Caki2 (cell line): ENCODE measurements at places on chromosomes 6 and 20. TPM values are rescaled to one million over a fixed set of nuclear protein-coding genes. Genes with fewer than 3 reads are reported as not detected.

Gene APOM
- 9.2 TPM in 1 of 2 replicates, not detected in the other for total RNA-seq

Gene RSPH4A
- total RNA-seq, result not detected in 2 replicates

Gene CGA
- total RNA-seq, result not detected in 2 replicates

Gene WFDC5
- not detected in 2 replicates for total RNA-seq

Gene RAET1E
- total RNA-seq, result not detected in 2 replicates

Gene ABHD16B
- not detected in 2 replicates for total RNA-seq

Gene LY6G6C
- total RNA-seq, result not detected in 2 replicates

Gene GNMT
- total RNA-seq, result 1.5 TPM in 1 of 2 replicates, not detected in the other

Gene MAFB
- 0.03 TPM in 1 of 2 replicates, not detected in the other for total RNA-seq

Gene ECT2L
- not detected in 2 replicates for total RNA-seq

Gene TRERF1
- total RNA-seq, result 0.58 and 2.0 TPM in 2 replicates

GRCh38 chr6:46491628-46492547 is 639 bp upstream of the RCAN2 start:
- peak; percentile 48 for DNase-seq

GRCh38 chr6:144395826-144396225 is 110.7 kb downstream of the UTRN start:
- DNase-seq, result no peak

DNA sequence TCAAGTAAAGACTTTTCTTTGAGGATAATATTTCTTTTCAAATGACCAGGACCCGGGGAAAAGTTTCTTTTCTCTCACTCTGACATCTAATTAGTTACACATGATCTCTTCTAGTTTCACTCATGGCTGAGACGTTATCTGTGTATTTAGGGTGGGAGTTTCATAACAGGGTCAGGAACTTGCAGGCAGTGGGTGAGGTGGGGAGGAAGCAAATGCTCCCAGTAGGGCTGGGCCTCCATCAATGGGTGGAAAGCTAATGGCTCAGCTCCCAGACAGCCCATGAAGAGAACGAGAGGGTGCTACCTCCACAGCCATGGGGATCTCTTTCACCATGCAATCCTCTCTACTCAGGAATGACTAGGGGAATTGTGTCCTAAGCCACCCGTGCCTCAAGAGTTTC is 119.3 kb downstream of the F13A1 start:
- DNase-seq, result no peak

DNA sequence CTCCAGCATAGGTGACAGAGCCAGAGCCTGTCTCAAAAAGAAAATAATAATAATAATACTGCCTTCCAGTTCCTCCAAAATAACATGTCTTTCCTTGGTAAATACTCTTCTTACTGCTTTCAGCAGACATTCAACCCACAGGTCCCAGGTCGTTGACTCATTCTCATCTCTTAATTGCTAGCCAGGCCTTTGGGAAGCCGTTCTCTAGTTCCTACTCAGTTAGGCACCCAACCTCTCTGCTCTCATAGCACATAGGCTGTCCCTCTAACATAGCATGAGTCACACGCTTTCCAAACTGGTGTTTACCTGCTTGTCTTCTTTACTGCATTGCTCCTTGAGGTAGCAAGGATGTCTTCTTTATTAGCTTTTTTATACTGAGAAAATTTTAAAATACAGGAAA is 98.8 kb downstream of the LAMA2 start:
- no peak for DNase-seq

DNA sequence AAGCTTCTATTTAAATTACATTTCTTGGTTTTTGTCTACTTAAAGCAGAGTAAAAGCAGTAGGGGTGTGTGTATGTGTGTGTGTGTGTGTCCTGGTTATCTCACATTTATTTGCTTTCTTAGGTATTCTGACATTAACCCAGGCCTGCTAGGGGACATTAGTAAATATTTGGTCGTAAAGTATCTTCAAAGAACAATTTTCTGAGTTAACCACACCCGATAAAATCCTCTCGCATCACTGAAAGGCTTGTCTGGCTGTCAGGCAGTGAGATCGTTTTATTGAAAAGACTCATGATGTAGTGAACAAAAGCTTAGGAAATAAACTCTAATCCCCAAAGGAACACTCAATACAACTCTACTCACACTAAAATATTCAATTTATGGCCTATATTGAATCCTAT is 77.9 kb downstream of the ZNF217 start:
- no peak for DNase-seq

GRCh38 chr20:33826270-33826897 is 15.2 kb downstream of the CHMP4B start:
- no peak for DNase-seq

DNA sequence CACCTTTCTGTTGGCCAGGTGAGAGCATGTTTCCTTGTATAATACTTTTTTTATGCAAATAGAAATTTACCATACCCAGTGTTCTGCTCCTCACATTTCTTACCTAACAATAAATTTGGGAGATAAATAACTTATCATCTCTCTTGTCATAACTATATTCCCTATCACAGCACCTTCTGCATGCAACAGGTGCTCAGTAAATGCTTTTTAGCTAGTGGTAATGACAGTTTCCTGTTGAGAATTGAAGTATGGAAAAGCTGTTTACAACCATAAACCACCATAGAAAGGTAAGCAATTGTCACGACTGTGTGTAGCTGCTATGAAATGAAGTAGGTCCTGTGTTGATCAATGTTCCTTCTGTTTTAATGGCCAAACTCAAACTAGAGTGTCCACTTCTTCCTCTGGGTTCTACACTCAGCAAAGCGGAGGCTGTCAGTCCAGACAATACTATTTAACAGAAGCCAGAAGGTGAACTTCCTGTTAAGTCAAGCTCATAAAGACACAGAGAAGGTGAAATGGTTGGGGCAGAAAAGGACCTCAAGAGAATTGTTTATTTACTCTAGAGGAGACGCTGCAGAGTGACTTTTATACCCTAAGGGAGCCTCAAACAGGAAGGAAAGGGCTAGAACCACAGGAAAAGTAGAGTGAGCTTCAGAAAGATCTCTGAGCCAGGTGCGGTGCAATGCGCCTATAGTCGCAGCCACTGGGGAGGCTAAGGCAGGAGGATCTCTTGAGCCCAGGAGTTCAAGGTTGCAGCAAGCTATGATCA is 84.0 kb upstream of the SLC22A16 start:
- DNase-seq, result no peak

DNA sequence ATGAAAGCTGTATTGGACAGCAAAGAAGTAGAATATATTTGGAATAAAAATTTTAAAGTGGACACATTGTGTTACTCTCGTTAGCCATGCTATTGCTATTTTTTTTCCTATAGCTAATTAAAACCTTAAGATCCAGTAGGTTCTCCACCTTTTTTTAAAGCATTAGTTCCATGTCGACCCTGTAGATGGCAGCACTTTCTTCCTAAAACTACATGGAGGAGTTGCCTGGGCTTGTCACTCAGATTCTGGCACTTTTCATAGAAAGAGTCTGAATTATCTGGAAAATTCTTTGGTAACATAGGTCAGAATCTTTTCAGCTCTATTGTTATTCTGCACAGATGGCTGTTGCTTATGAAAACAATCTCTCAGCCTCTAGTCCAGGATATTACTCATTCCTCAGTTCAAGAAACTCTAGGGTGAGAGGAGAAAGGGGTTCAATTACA is 42.0 kb upstream of the ESR1 start:
- DNase-seq, result peak; percentile 59

DNA sequence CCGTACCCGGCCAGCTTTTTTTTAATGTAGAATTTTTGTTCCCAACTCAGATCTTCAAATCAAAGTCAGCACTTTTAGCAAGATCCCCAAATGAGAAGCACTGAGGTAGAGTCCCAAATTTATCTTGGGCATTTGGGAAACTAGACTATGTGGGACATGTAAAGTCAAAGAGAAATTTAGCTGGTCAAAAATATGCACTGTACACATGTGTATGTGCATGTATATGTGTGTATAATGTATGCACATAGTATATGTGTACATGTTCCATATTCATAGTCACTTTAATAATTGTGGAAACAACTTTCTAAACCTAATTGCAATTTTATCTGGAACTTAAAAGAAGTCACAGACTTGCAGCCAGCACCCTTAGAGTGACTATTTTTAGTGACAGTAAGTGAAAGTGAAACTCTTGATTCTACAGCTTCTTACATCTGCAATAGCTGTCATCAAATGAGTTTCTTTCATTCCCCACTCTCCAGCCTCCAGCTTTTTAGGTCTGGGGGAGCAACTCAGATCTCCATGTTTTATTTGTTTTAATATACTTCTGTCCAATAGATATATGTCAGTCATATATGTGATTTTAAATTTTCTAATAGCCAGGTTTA is 53.6 kb downstream of the CDC40 start:
- no peak for DNase-seq

- DNase-seq, result no peak
Observed at GRCh38 chr6:164315376-164315775, 900.9 kb downstream of the QKI start.

- DNase-seq, result no peak
Observed at GRCh38 chr6:94570581-94570980, 1006.8 kb upstream of the MANEA start.

DNA sequence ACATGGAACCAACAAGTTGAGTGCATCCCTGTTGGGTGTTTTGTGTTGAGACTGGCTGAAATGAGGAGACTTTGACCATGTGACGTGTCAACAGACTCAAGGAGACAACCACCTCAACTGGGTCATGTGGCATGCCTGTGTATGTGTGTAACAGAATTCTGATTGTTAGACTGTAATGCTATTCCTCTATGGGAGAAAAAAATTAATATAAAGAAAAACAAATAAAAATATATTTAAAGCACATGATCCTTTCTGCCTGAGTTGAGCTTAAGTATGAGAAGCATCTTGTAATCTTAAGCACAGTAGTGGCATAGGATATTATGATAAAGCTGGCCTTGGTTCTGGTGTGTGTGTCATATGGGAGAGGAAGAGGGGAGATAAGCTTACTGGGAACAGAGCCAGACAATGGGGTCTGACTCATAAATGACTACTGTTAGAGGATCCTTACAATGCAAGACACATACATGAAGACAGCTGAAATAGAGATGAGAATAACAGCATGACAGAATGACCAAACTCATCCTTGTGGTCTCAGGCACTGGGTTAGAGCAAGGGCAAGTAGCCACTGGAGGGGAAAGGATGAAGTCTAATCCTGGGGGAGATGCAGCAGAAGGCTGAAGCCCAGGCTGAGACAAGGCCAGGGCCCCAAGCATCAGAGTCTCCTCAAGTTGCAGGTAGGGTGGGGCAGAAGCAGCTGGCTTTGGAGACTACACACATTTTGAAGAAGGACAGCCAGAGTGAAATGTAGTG is 9.2 kb downstream of the TP53INP2 start:
- DNase-seq, result peak; percentile 94

DNA sequence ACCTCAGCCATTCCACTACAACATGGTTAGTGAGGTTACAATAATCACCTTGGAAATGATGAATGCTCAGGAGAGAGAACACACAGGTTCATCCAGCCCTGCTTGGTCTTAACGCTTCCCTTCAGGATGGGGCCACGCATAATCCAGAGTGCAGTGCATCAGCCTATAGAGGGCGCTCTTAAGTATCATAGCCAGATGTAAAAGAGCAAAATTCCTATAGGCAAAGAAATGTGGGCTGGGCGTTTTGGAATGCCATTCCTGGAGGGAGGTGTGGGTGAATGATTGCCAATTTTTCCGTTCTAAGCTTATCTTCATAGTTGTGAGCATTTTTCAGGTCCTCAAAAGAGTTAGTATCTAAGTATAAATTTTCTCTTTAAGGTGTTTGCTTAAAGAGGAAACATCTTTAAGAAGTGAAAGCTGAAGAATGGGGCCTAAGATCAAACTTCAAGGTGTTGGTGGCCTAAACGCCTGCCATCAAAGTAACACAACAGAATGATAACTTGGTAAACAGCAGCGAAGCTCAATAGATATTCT is 1.8 kb downstream of the RIPOR2 start:
- DNase-seq, result no peak

GRCh38 chr6:89290401-89291155 is 24.5 kb downstream of the GABRR2 start:
- DNase-seq, result no peak

- no peak for DNase-seq
Observed at GRCh38 chr6:431504-431903, 40.0 kb downstream of the IRF4 start.

GRCh38 chr6:15462717-15463525 is 199.9 kb downstream of the DTNBP1 start:
- DNase-seq, result no peak

- no peak for DNase-seq
Observed at GRCh38 chr6:71239694-71240093, 48.9 kb upstream of the OGFRL1 start.

DNA sequence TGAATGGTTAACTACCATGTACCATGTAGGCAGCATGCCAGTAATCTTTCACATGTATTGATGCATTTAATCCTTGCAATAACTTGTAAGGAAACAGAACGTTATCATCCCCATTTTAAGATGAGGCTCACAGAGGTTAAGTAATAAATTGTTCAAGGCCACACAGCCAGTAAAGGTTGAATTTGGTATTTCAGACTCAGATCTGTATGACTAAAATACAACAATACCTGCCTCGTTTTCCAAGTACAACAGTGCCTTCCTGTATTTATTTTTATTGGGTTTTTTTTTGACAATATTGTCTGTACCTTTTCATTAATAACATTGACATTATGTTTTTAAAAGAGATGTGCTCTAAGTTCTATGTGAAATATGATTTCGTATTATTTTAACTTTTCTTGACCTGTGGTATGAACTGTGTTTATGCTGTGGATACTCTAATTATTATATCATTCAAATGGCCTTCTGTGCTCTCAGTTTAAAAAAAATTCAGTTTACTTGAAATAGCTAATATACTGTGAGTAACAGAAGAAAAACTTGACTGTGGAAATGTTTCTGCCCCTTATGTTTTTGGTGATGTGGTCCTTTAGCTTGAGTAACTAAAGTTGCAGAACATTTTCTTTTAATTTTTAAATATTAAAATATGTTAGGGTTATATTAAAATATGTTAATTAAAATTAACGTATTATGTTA is 39.7 kb downstream of the XRN2 start:
- DNase-seq, result no peak
